Cerebellum (tissue), 4 donors: ENCODE measurements at places on chromosomes 2 and 18. TPM values are rescaled to one million over a fixed set of nuclear protein-coding genes. Genes with fewer than 3 reads are reported as not detected.

Gene RTP5
- 1.3 TPM for total RNA-seq

Gene KCNIP3
- total RNA-seq, result 20.8 TPM

Gene ZNF236
- 33.8 TPM for total RNA-seq

Gene GPR35
- 2.4 TPM for total RNA-seq

Gene APCDD1
- total RNA-seq, result 41.6 TPM

Gene ALLC
- not detected for total RNA-seq

Gene ANKRD30B
- total RNA-seq, result 3.0 TPM

Gene SLC8A1
- total RNA-seq, result 71.5 TPM
